ENCODE measurements at places on chromosomes 3 and 15. TPM values are rescaled to one million over a fixed set of nuclear protein-coding genes. Genes with fewer than 3 reads are reported as not detected.
A peak's percentile ranks its signal among the peaks of the same experiment; 100 is the strongest.

CHRNA7 gene
- not detected for total RNA-seq

GRCh38 chr3:46943237-46944187 lies 33.0 kb downstream of the CCDC12 start:
- no peak for DNase-seq

DNA sequence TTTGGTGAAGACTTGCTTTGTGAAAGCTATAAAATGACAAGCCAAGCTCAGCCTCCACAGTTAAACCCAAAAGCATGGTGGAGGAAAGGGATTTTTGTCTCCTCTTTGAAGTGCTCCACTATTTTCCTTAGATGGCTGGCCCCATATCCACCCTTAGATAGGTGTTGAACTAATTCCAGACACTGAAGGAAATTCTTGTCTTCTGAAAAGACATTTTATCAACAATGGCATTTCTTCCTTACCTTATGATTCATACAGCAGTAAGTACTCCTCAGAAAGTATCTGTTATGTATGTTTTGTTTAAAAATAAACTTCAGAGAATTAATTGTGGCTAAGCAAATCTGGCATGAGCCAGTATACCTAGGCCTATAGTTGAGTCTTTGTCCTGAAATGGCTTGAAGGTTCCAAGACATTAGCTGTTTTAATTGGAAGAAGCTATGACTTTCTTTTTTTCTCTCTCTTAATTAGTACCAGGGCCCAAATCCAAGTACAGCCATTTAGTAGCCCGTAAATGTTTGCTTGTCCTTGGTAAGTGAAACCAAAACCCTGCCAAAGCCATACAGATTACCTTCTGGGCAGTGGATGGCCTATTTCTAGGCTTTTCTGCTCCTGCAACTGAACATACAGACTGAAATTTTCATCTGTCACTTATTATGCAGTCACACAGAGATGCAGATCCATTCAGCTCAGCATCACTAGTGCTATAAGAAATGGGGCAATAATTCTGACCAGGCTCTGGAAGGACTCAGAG lies 5.1 kb upstream of the BFSP2 start:
- DNase-seq = peak; percentile 34

- no peak for DNase-seq
Observed at GRCh38 chr15:40052604-40053003, 13.6 kb upstream of the SRP14 start.

DNA sequence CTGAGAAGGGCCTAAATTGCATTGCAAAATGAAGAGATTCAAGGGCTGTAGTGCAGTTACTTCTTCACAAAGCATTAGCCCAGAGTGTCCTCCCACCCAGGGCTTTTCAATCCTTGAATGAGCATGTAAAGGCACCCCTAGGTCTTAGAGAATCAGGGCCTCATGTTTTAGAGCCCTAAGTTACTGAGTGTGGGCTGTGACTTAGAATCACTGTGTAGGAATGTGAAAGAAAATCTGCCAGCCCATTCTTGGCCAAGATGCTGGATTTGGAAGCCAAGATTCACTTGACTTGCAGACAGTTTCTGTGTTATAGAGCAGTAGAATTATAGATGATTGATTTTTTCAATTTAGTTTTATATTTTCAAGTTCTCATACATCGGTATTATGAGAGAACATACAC lies 153.2 kb downstream of the MYRIP start:
- no peak for DNase-seq

DNA sequence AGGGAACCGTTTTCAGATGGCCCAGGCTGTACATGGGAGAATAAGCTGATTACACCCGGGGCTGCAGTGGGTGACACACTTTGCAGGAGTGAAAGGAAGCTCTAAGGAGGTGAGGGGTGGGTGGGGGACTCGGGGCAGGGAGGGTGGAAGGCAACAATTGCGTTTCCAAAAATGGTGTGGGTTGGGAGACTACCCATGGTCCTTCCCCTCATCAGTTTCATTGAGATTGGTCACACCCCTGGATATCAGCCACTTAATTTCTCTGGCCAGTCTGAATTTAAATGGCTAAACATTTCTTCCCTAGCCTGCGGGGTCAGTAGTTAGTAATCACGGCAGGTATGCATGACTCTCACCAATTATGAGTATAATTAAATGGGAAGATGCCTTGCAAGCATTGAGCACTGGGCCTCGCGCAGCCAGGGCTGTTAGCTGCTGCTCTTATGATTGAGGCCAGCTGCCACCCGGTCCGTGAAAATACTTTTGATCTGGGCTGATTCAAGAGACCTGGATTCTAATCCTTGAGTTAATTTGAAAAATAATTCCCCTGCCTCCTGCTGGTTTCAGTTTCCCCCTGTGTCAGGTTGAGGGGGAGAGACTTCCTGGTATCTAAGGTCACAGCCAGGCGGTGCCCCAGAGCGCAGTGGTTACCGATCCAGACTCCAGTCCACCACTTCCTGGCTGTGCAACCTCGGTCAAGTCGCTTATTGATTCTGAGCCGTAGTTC lies 23.3 kb downstream of the SLC6A6 start:
- no peak for DNase-seq

DNA sequence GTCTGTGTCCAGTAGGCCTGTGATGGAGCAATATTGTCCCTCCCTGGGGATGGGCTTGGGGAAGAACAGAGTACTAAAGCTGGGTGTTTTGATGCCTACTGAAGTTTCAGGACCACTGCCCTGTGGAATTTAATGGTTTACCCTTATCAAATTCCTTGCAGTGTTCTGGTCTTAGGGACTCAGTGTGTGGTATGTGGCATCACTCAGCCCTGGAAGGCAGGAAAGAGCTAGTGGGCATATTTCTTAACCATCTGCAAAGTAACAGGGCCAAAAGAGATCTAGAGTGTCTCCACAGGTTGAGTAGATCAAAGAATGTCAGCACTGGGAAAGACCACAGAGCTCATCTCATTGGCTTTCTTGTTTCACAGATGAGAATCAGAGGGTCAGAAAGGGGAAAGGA lies 11.8 kb upstream of the SCN10A start:
- no peak for DNase-seq

Data from IMR-90 (cell line).